CD4-positive, alpha-beta T cell treated with Interleukin-10 for 1 hour (primary cell): ENCODE measurements at places on chromosomes 5 and 9.

DNA sequence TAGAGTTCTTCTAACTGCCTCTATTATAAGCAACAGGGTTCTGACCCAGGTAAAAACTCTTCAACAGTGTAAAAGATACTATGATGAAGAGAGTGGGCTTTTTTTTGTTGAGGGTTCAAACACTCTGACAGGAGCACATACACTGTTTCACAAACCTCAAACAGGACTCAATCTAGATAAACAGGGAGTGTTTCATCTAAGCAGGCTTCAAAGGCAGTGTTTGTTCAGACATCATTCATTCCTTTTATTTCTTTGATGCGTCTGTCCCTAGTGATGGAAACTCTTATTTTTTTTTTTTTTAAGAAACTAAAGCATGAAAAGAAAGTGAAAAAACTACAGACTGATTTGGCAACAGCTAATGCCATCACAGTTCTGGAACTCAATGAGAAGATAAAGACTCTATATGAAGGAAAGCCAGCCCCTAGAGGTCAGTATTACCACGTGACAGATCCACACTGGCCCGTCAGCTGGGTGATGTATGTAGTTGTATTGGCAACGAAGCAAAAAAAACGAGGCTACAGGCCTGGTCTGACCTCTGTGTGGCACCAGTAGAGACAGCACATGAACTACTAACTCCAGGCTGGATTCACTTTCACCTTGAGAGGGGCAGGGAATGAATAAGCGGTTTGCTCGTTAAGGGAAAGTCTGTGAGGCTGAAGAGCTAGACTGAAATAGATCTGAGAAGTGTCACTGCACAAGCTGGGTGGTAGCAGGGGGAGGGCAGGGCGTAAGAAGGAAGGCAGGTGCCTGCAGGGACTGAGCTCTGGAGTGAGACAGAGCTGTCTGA lies 172.2 kb downstream of the CCDC192 start:
- DNase-seq: peak; percentile 27

GRCh38 chr9:965497-965896 lies 11.0 kb upstream of the DMRT3 start:
- no peak for DNase-seq

GRCh38 chr5:72138943-72139521 lies 31.8 kb downstream of the MAP1B start:
- no peak for DNase-seq

DNA sequence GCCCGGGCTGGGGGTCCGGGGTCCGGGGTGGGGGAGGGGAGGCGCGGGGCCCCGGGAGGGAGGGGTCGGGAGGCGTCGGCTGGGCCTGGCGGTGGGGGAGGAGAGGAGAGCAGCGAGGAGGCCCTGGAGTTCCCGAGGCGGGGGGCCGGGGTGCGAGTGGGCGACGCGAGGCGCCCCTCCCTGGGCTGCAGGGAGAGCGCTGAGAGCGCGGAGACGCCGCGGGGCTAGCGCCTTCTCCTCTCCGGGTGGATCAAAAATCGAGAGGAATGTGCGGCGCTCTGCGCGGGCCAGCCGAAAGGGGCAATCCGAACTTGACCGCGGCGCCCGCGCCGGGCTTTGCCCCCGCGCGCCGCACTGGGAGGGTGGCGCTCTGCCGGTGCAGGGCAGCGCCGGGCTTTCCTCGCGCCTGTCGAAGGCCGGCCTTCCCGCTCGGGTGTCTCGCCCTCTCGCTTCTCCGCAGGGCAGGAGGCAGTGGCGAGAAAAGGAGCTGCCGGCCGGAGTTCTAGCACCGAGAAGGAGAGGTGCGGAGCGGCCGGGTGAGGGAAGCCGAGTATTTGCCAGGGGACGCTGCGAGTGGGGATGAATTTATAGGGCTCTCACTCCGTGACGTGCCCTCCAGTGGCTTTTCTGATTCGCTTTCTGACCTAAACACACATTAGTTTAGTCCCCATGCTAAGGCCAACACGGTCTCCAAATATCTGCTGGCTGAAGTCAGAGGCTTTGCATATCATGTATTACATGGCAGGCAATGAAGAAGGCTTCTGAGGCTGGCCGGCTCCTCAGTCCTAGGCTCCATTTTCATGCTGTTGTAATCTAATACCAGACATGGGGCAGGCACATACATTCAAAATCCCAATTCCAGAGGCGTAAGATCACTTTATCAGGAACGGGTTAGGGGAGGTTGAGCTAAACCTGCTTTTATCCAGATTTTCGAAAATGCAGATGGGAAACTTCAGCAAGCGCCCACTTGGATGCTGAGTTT lies 503 bp upstream of the GDNF start:
- DNase-seq: no peak

DNA sequence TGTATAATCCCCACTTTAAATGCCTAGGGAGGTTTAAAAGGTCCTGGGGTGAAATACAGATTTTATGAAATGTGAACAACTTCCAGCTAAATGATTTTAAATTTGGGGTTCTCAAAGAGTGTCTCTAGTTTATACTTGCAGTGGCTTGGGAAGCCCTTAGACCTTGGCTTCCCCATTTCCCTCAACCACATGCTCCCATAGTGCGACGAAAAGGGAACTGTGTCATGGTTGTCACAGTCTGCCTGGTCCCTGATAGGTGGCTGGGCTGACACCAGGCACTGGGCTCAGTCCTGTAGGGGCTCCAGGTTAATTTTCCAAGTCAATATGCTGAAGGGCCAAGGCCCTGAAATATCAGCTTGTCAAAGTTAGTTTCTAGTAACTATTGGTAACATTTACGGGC lies 10.4 kb upstream of the CXCL14 start:
- no peak for DNase-seq

- no peak for DNase-seq
Observed at GRCh38 chr9:96587338-96588315, 32.0 kb downstream of the CDC14B start.

DNA sequence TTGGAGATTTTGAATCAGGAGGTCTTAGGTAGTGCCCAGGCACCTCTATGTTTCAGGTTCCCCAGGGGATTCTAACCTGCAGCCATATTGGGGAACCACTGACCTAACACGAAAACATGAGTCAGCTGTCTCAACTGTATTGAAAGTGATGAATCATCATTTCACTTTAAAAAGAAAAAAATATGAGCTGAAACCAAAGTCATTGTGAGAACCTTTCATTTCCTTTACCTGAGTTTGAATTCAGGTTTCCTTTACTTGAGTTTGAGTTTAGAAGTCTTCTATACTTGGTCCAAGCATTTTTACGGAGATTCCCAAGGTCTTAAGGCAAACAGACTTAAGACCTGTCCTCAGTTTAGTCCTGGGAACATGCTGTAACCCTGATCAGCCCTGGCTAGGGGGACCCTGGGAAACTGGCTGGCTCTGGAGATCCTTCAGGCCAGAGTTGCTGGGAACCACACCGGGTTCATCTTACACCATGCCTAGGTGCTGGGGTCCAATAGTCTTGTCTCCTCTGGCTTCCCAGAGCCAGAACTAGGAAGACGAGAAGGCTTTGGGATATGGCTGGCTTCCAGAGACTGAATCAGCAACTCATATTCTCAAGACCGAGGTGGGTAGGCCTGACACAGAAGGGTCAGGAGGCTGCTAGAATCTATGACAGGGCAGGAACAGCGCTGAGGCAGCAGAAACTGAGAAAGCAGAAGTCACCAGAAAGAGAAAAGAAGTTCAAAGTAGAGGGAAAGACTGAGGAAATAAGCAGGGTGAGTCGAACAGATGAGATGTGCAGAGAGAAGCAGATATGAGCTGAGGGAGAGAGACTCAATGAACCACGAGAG lies 16.4 kb upstream of the PDCD1LG2 start:
- no peak for DNase-seq

DNA sequence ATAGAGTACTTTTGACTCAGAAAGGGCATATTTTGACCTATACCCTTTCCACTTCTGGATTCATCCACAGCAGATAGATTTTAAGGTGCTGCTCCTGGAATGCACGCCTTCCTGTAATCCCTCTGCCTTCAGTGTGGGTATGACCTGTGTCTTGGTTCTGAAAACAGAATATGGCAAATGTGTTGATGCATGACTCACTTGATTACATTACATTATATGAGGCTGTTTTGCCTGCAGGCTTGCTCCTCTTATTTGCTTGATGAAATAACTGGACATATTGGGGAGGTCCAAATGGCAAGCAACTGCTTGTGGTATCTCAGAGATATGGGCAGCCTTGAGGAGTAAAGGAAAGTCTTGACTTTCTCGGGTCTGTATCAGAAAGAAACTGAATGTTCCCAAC lies 468.6 kb downstream of the CDH18 start:
- DNase-seq: no peak

GRCh38 chr9:92706218-92706940 lies 36.4 kb upstream of the IPPK start:
- DNase-seq: peak; percentile 50

GRCh38 chr5:81151546-81151945 lies 81.6 kb upstream of the CKMT2 start:
- no peak for DNase-seq

DNA sequence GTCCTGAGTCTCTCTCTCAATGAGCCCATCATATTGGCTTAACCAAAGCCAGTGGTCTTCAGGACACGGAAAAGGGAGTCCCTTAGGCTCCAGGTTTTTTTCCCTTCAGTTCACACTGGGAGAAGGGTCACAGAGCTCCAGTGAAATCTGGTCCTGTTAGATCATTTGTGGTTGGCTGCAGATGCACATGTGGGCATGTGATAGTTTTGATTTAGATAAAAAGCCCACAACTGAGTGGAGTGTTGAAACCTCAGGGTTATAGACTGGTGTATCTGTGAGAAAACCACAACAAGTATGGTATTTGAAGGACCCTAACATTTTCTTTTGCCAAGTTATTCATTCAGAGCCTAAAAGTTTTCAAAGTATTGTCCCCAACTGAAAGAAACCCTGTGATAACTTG lies 46.7 kb downstream of the PRLR start:
- DNase-seq: no peak

- no peak for DNase-seq
Observed at GRCh38 chr5:29143266-29143665, 2050.2 kb upstream of the CDH6 start.

- no peak for DNase-seq
Observed at GRCh38 chr5:12793373-12793772, 889.1 kb upstream of the CTNND2 start.

- no peak for DNase-seq
Observed at GRCh38 chr5:38724301-38725030, 121.3 kb upstream of the OSMR start.

DNA sequence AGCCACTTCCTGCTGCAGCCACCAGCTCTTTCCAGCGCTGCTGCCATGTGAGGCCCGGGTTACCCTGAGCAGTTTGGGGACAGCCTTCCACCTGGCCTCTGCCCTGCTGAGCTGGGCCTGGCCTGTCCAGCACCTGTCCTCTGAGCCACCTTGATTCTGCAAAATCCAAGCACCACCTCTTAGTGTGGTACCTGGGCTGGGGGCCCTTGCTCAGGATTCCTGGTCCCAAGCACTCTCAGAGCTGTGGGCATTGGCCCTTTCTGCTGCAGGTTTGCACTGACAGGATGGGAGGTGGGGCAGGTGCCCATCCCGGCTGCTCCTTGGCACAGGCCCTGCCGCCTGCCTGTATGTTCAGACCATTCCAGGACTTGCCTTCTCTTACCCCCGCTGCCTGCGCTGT lies 309.2 kb upstream of the IRX4 start:
- DNase-seq: no peak

- no peak for DNase-seq
Observed at GRCh38 chr5:119309326-119309725, 46.5 kb upstream of the TNFAIP8 start.

- no peak for DNase-seq
Observed at GRCh38 chr5:1565737-1566734, 42.3 kb upstream of the LPCAT1 start.

DNA sequence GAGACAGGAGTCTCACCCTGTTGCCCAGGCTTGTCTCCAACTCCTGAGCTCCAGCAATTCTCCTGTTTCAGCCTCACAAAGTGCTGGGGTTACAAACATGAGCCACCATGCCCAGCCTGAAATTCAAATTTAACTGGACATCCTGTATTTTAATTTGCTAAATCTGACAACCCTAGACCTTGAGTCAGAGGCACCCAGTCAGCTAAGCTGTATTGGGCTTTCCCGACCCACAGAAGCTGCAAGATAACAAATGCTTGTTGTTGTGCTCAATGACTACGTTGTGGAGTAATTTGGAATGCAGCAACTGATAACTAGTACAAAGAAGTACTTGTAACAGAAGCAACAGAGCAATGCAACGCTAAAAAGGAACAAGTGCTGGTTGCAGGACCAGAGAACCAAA lies 533.1 kb downstream of the NTRK2 start:
- no peak for DNase-seq

DNA sequence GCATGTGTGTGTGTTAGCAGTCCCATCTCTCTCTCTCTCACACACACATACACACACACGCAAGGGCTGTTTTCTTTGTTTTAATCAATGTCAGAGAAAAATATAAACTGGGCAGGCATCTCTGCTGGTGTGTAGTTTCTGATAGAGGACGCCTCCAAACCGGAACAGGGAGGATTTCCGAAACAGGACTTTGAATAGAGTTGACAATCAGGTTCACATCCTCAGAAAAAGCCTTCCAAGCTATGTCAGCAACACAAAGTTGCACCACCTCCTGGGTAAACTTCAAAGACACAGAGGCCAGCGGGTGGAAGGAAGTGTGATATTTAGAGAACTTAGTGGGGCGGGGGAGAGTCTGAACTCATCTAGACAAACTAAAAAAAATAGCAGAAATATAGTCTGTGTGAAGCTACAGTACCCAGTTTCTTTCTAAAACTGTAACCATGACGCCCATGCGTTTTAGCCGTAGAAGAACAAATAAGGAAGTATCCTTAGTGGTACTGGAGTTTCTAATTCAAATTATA lies 1.2 kb downstream of the ST8SIA4 start:
- peak; percentile 84 for DNase-seq

- DNase-seq: no peak
Observed at GRCh38 chr9:115462623-115463022, 344.7 kb upstream of the TNC start.

DNA sequence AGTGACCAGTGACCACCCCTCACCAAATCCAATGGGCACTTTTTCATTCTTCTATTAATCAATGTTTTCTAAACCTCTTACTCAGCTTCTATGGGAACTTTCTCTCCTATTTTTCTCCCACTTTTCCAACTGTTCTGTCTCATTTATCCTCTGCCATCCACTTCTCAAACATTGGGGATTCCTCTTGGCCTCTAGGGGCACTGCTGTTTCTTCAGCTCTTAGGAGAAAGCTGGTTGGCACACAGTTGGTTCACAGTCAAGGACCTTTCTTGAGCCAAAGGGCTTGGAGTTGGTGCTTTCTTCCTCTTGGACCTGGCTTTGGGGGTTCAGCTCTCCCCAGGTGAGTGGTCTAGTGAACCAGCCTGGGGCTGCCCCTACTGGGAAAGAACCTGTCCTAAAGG lies 112.2 kb upstream of the LHFPL2 start:
- DNase-seq: no peak

GRCh38 chr5:54611290-54611951 lies 93.9 kb downstream of the SNX18 start:
- no peak for DNase-seq

GRCh38 chr5:90475436-90475980 lies 844 bp downstream of the POLR3G start:
- DNase-seq: no peak

- DNase-seq: no peak
Observed at GRCh38 chr9:6895754-6896153, 138.0 kb downstream of the KDM4C start.
